ENCODE measurements at places on chromosomes 4 and X.

- no peak for DNase-seq
These were observed 261.2 kb downstream of the TRIML1 start for GRCh38 chr4:188400451-188400850.

DNA sequence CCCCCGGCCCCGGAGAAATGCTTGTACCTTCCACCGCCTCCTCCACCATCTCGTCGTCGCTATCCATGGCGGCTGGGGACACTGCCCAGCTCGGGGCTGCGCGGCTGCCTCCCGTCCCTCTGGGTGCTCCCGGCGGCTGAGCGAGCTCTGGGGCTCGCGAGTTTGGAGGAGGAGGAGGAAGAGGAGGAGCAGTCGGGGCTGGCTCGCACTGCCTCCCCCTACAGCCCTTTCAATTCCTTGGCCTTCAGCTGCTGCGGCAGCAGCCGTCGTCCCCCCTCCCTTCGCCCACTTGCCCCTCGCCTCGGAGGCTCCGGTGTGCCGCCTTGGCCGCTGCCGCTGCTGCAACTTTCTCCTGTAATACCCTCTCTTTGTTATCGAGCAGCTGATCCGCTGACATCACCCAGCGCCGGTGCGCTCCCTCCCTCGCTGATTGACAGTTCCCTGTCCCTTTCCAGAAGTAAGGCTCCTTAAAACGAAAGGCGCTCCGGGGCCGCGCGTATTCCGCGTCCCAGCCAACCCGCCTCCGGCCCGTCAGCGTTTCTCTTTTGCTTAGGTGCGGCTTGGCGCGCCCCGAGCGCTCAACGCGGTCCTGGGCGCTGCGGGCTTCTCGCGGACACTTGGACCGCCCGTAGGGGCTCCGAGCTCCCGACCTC lies at the start of gene SETD7:
SETD7 (minus strand) TSS at position 149 of the 653 bp plus-strand sequence; CDS start at position 67, 82 bp downstream.
- DNase-seq = peak; percentile 63

- no peak for DNase-seq
These were observed 155.4 kb upstream of the FRG1 start for GRCh38 chr4:189785257-189785656.

- no peak for DNase-seq
These were observed 76.1 kb downstream of the ARHGAP6 start for GRCh38 chrX:11589641-11590040.

DNA sequence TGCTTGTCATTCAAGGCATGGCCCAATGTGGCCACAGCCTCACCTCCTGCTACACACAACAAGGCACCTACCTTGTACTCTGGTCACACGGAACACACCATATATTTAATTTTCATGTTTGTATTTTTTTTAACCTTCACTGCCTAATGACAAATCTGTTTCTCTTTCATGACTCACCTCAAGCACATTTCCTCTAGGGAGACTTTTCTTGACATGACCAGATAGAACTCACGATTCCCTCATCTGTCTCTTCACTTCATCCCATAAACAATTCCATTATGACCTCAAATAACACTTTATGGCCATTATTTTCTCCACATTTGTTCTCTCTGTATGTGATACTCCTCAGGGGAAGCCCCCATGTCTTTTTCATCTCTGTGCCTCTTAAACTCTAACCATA lies 11.1 kb downstream of the DRP2 start:
- DNase-seq = no peak

DNA sequence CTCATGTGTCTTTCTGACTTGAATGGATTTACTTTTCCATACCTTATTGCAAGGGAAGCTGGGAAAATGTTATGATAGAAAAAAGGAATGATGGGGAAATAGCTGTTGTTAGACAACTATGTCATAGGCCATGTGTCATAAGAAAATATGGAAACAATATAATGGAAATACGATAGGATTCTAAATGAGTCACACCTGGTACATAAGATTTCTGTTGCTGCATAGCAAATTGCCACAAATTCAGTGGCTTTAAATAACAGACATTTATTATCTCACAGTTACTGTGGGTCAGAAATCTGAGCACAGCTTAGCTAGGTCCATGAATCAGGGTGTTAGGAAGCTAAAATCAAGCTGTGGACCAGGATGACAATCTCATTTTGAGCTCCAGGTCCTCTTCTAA lies 44.6 kb upstream of the ANKRD50 start:
- DNase-seq = no peak
